Mammary epithelial cell (primary cell): ENCODE measurements at places on chromosomes 7 and 10.

GRCh38 chr7:77553123-77553522, 16.0 kb downstream of the PTPN12 start:
- no peak for DNase-seq

GRCh38 chr10:99981581-99982199, 28.1 kb downstream of the DNMBP start:
- no peak for DNase-seq

GRCh38 chr7:129790136-129790535, 162.6 kb downstream of the UBE2H start:
- DNase-seq = no peak

DNA sequence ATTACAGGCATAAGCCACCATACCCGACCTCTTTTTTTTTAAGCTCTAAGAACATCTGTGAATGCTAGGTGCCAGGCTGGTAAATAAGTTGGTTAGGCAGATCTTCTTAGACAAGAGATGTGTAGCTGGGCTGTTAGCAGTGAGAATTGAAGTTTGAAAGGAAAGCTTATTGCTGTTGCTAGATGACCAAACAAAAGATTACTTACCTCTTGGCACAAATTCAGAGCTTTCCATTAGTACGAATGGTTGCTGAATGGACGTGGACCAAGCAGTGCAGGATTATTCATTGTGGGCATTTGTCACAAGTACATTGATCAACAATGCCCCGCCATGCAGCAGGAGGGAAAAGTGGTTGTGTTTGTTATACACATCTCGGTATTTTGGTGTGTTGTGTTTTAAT, 131.2 kb downstream of the GFRA1 start:
- no peak for DNase-seq

- no peak for DNase-seq
Observed at GRCh38 chr10:35437829-35438228, 101.5 kb downstream of the CCNY start.

- DNase-seq = no peak
Observed at GRCh38 chr7:15503603-15504290, 58.1 kb downstream of the AGMO start.

GRCh38 chr7:30433082-30433481, 45.5 kb downstream of the NOD1 start:
- no peak for DNase-seq

- DNase-seq = peak; percentile 42
Observed at GRCh38 chr7:17554341-17555015, 256.0 kb downstream of the AHR start.

- DNase-seq = no peak
Observed at GRCh38 chr7:75981453-75982305, 12.7 kb downstream of the TMEM120A start.

GRCh38 chr7:69177941-69178494, 420.3 kb upstream of the AUTS2 start:
- no peak for DNase-seq

DNA sequence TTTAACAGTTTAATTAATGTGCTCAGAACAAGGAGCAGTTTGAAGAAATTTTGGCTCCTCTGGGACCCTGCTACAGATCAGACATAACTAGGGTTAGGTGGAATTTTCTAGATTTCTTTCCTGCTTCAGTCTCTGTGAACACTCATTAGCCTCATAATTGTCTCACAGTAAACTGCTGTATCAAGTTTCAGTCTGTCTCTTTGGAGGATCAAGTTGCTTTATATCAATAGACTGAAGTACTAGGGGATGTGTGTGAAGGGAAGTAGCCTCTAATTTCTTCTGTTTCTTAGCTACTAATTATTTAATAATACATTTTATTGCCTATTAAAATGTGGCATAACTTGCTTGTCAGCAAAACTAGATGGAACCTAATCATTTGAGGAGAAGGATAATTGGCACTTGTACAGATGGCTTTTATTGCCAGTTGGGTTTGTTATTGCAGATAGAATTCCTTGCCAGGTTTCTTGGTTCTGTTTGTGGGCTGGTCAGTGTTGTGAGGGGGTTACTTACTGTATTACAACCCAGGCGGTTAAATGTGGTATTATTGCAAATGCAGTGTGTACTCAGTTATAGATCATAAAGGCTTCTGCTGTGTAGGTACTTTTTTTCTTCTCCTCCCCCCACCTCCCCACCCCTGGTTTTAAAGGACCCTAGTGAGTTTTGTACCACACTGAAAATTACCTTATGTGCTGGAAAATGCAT, 758.0 kb downstream of the AUTS2 start:
- DNase-seq = no peak

GRCh38 chr7:26091933-26092332, 60.1 kb upstream of the NFE2L3 start:
- DNase-seq = peak; percentile 63

DNA sequence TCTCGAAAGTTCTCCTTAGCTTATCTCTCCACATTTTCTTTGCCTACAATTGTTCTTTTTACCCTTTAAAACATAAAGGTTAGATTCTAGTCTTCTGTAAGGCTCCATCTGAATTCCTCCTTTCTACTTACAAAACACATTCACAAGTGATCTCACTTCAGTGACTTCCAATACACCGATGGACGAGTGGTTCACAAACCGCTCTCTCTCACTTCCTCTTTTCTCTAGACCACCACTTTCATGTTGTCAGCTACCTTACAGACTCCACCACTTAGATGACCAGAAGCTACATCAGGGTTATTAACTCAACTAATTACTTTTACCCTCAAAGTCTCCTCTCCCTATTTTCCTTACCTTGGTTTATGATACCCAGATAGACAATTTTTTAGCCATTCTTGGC, 11.8 kb downstream of the MET start:
- no peak for DNase-seq

DNA sequence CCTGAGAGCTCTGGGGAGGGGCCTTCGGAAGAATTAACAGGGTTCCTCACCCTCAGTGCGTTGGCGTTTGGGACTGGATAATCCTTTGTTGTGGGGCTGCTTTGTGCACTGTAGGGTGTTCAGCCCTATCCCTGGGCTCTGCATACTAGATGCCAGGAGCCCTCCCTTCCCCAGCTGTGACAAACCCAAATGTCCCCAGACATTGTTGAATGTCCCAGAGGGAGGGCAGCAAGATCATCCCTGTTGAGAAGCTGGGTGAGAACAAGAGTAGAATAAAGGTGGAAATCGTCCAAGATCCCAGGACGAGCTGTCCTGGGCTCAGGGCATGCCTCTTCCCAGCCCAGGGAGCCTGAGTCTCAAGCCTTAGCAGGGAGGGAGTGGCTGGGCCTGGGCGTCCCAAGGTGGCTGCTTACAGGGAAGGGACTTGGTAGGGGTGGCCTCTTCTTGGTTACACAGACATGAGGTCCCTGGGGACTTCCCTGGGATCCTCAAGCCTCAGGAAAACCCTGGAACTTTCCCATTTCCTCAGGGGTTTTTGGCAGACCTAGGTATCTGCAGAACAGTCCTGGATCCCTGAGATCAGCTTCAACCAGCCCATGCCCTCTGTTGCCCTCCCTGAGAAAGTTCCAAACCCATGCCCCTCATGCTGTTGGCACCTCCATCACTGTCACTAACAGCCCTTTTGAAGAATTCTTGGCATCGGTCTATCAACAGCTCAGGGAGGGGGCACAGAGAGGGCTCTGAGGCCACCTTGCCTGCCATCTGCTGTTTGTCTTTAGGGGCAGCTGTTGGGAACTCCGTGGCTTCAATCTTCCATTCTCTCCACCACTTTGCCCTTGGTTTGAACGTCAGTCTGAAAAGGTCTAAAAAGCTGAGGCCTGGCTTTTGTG, 53.7 kb downstream of the GOLGA7B start:
- no peak for DNase-seq

DNA sequence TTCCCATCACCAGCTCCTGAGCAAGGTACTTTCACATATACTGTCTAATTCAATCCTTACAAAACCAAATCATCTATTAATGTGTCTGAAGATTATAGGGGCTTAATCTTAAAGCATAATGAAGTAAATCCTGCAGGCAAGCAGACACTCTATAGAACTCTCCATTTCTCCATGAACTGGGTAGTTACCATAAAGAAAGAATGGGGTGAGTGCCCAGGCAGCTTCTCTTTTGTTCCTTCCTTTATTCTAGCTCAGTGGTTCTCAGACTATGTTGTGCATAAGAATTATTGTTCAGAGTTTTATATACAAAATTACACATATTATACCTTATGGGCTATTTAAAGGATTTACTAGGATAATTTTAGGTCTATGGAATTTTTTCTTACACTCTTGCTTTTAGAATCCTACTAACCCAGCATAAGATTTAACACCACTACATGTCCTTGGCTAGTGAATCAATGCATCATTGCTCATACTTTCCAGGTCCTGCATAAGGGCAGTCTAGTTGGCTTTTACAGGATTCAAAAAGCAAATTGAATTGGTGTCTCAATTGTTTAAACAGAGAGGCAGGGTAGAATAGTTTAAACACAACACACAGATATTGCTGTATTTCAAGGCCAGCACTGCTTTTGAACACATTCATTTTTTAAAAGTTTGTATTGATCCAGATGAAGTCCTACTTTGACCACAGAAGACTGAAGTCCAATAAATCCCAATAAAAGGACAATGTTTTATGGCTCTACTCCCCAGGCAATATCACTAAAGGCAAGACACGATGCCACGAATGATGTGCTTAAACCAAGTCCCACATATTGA, 12.9 kb downstream of the SGCE start:
- peak; percentile 32 for DNase-seq

DNA sequence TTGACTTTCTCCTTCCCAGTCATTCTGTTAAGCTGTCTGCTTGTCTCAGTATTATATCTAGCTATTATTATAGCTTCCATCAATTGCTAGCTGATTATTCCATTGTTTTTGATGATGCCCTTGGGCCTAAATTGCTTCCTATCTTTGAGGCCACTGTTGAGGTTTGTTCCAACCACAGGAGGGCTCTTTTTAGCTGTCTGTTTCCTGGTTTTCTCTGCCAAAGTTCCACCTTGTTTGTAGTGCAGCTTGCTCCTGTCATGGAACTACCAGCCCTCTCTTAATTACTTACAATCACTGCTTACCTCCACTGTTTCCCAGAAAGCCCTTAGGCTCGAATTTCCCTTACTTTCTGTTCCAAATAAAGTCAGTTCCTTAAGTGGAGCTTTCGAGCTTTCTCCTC, 118.7 kb upstream of the SEC61G start:
- peak; percentile 40 for DNase-seq

DNA sequence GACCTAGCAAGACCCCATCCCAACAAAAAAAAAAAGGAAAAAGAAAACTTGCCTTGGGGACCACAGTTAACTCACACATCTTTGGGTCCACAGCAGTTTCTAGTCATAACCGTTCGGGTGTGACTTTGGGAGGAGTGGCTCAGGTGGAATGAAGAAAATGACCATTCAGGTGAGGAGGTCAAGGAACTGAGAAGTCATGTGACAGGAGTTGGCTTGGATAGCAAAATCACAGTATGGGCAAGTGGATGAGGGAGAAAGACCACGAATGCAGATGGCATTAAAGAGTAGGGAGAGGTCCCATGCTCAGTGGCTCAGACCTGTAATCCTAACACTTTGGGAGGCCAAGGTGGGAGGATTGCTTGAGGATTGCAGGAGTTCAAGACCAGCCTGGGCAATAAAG, 17.1 kb upstream of the CNOT4 start:
- DNase-seq = no peak

DNA sequence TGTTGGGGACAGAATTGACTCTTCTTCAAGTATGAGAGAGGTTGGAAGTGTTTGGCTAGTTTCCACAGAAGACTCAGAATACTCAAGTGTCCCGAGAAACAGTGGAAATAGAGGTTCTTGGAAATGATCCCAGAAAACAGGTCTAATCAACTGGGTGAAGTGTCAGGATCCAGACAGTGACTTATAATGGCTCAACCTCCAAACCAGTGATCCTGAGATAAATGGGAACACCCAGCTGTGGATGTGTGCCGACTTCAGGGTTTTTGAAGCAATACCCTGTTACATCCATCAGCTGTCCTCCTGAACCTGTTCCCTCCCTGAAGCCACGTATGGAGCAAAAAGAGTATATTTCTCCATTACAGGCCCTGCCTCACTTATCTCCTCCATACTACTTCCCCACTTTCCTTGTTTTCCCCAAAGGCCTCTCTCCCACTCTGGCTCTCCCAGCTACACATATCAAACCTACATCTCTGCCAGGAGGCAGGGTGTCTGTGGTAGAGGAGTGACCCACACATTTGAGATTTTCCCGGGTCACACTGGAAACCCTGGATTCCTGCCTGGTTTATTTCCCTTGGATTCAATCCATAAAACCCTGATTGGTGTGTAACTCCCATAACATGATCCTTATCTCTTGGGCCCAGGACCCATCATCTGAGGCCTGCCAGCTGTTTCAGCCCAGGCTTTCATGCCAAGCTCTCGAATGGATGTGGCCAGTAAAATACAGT, 17.6 kb upstream of the ELOVL3 start:
- DNase-seq = no peak

GRCh38 chr10:131132681-131133080, 178.8 kb downstream of the TCERG1L start:
- no peak for DNase-seq
